ENCODE measurements at places on chromosomes 5 and 9.
A peak's percentile ranks its signal among the peaks of the same experiment; 100 is the strongest.

GRCh38 chr5:179281694-179282093 lies 63.6 kb downstream of the ADAMTS2 start:
- DNase-seq: no peak

- peak; percentile 88 for DNase-seq
Measured at GRCh38 chr5:176541338-176542134, 4.3 kb upstream of the RNF44 start.

GRCh38 chr5:138639326-138639725 lies 64.1 kb upstream of the HSPA9 start:
- no peak for DNase-seq

DNA sequence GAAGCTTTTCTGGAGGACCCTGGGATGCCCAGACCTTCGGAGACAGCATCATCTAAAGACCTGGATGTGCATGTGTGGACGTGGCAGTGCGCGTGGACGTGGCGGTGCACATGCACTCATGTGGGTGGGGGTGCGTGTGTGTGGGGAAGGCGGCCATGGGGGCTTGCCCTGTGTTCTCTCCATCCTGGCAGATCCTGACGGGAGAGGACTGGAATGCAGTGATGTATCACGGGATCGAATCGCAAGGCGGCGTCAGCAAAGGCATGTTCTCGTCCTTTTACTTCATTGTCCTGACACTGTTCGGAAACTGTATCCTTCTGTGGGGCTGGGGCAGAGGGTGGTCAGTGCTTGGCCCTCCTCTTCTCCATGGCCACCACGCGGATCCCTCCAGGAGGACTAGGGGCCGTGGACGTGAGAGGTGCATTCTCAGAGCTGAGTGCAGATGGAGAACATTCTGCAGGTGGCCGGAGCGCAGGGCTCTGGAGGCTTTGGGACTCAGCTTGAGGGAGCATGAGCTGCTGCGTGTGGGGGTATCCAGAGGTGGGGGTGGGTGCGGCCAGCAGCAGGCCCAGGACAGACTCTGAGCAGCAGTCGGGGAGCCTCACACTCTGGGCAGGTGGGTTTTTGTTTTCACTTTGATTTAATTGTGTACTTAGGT lies 129.1 kb downstream of the CACNA1B start:
- DNase-seq: no peak

DNA sequence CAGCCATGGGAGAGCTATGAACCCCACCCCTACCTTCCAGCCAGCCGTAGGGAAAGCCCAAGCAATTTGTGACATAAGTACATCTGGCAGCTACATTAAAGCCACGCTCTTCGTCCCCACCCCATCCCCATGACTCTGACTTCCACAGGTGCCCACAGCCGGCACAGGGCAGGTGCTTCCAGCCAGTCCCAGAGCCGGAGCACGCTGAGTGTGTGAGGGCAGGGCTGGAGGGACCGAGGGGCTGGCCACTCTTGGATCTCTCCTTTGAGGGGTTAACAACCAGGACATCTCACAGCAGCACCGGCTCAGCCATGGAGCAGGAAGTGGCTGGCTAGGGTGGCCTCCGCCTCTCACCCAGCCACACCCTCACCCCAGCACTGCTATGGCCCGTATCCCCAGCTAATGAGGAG lies 2.4 kb upstream of the FAM78A start:
- no peak for DNase-seq

- DNase-seq: no peak
Measured at GRCh38 chr5:122653087-122654017, 121.5 kb upstream of the SNX2 start.

DNA sequence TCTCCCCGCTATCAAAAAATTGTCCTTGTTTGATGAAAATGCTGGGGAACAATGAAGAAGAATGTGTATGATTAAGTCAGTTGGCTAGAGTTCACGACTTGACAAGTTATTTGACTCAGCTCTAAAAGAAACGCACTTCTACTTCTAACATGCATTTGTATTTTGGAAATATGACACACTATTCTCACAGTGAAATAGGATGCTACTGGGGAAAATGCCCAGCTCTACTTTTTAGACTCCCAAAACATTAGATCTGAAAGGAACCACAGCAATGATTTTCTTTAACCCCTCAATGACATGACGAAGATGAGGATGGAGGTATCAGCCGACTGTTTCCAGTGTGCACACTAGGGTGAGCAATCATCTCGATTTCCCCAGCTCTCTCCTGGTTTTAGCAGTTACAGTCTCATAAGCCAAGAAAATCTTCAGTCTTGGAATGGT lies 83.6 kb upstream of the PCSK1 start:
- no peak for DNase-seq

- DNase-seq: no peak
Measured at GRCh38 chr5:123035918-123036390, 571 bp downstream of the PPIC start.

DNA sequence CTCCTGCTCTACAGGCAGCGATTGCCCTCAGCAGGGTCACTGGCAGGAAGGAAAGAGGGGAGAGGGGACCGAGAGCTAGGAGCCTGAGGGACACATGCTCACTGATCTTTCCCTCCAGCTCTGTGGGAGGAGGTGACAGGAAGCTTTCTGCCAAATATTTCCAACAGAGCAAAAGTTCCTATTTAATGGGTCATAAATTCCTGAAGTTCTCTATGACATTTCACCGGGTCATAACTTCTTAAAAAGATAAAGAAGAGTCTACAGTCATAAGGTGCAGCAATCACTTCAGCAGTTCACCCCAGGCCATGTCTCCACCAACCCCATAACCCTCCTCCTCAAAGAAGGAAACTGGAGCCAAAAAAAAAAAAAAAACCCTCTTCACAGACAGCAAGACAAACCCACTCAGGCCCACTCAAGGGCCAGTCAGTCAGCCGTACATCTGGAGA lies 481.1 kb downstream of the NR2F1-AS1 start:
- no peak for DNase-seq

DNA sequence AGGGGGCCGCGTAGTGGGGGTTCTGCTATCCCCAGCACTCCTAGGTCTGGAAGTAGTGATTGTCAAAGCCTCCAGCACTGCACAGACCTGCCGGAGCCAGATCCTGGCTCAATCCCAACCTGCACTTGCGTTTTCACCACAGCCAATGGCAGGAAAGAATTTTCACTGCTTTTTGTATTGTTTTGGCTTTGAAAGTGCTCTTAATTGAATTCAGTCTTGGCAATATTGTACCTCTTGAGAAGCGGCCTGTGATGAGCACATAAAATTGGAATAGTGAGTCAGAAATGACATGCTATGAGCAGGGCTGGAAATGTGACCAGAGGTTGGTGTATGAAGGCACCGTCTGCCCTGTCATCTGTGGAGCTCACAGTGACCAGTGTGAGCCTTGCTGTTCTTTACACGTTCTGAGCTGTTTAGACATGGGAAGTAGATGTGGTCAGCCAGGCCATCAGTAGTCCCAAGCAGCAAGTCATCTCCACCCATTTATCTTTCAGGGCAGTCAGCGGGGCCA lies 41.5 kb downstream of the SECISBP2 start:
- no peak for DNase-seq

DNA sequence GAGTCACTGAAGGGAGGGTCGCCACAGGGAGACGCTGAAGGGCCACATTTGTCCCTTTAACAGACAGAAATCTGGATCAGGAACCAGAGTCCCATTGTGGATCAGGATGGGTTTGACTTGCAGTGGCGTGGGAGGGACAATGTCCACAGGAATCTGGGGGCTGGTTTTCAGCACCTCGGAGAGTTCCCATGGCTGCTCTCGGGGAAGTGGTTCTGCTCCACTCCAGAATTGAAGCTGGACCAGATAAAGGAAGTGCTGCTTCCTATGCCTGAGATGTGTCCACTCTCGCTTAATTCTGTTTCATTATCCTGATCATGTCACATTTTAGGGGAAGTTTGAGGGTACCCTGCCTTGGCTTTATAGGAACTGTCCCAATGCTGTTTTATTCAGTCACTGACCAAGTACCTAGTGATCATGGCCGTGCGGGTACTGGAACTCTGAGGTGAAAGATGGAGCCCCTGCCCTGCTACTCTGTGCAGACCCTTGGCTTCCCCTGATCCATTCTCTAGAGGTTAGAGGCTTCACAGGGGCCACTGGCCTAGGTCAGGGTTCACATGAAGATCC lies 28.7 kb downstream of the ENHO start:
- peak; percentile 13 for DNase-seq

DNA sequence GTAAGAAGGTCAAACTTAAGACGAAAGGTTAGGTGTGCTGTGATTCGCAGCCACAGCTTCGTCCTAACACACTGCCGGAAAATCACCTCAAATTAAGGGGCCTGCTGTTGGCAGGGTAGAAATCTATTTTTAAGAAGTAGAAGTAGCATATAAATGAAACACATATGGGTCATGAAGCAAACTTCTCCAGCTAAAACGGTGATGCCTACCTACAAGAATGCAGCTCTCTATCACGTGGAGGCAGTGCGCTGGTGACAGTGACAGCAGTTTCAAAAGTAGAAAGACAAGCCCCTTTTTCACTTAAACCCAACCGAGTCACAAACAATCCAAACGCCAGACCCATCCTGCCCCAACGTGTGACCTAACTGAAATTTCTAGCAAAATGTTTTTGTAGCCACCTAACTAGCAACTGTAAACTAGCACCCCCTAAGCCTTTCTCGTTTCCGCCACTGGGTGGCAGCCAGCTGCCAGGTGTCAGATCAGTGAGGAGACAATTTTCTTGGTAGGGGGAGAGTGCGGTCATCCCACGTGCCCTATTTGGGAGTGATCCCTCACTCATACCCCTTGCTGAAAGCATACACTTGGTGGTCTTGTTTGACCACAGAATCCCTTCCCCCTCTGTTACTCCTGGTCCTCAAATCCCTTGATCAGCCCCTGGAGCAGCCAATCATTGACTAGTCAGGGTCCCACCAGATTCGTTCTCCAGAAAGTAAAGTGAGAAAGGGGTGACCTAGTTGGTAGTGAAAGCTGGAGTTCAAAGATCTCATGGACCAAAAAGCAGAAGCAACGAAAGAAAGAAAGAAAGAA lies 71.8 kb upstream of the MAMDC2 start:
- DNase-seq: peak; percentile 55

DNA sequence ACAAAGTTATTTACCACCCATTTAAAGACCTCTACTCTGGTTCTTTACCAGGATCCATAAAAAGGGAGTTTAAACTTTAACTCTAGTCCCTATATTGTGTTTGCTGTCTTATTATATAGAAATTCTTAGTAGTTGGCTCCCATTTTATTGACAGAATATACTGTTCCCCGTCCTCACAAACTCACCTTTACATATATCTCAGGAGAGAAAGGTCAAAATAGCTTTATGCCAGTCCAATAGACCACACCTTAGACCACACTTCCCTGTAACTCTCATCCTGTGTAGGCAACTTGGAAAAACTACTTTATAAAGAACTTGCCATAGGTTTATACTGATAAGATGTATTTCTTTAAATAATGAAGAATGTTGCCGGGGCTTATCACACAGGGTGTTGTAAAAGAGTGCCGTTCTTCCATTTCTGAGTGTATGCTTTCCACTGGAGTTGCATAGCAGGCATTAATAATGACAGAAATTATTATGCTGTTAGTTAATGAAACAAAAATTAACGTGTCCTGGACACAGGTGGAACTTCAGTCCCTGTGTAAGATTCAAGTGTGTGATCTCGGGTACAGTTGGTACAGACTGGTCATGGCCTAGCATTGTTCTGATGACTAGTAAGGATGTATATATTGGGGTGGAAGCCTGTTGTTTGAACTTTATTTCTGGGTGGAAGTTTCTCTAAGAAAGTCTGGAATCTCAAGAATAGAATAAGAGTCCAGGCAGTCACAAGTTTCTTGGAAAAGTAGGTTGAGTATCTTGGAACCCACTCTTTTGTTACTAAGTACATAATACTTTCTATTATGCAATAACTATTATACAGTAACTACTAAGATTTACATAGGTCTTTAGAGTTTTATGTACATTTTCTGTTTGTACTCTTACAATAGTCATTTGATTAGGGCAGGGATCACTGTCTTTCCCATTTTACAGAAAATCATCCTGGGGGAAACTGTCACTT lies 33.0 kb upstream of the SPINK14 start:
- DNase-seq: no peak

DNA sequence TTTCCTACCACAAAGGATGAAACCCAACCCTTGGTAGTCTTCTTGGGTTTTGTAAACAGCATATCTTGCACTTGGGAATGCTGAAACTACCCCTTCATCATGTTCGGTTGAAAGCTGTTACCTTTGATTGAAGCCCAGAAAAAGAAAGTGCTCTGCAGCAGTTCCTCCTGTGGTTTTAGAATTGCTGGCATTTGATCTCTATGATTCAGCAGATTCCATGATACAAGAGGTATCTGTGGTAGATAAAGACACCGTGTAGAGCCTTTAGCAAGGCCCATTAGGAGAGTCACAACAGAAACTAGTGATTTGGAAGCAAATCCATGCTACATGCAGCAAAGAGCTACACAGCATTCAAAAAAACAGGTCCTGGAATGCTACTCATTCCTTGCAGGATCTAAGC lies 557.0 kb downstream of the TLE1 start:
- DNase-seq: no peak

Measured in activated CD4-positive, alpha-beta T cell treated with anti-CD3 and anti-CD28 coated beads, Interleukin-10, Interleukin-2, amounts not matched to agents 100 ng/mL and 50 ng/mL, durations not matched to agents 16 hours and 8 hours (primary cell).